ENCODE measurements at places on chromosomes 7 and 10. TPM values are rescaled to one million over a fixed set of nuclear protein-coding genes. Genes with fewer than 3 reads are reported as not detected.

The SCART1 gene
- total RNA-seq: 2.9 TPM

The TLX1 gene
- total RNA-seq: not detected

- no peak for DNase-seq
Observed at GRCh38 chr7:84549409-84549808, 354.8 kb upstream of the SEMA3A start.

DNA sequence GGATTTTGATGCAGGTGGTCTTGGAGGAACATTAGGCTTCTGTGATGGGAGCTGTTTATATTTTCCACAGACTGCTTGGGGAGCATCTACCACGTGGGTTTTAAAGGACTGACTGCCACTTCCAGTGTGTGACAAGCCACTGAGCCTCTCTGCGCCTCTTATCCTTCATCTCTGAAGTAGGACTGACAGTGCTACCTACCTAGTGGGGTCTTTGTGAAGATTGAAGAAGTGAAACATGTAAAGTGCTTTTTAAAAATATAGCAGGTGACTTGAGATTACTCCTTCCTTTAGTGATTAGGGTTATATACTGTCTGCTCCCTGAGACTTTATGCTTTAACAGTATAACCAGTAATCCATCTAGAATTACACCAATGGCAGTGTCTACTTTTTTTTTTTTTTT, 29.9 kb downstream of the NKX2-3 start:
- no peak for DNase-seq

The CPVL gene
- not detected for total RNA-seq

The HOXA6 gene
- not detected for total RNA-seq

DNA sequence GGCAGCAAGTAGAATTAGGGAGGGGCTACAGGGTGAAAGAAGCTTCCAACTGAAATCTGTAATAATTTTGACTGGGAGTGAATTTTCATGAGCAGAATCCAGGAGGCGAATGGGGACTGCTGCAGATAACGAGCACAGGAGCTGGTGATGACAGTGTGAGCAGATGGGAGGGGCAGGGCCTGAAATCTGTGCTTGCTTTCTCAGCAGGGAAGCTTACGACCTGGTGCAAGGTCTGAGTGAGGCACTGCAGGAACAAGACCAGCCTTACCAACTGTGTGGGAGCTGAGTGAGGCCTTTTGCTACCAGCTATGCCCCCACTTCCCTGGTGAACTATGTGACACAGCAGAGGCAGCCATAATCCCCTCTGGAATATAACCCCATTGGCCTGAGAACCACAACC, 109.8 kb downstream of the HPSE2 start:
- DNase-seq: no peak

DNA sequence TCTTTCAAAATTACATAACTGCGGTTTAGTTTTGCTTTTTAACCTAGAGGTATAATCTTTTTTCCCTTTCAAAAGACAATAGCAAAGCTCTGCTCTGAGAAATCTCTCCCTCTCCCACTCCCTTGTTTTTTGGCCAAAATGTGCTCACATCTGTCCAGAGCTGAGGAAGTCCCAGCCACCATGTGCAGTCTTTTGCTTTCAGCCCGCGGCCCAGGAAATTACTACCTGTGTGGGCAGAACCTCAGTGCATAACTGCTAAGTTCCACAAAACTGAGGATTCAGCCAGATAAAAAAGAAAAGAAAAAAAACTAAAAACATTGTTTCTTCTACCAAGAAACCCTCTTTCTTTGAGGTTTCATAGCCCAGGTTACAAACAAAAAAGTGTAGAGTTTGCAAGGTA, 115.0 kb upstream of the HGF start:
- no peak for DNase-seq

GRCh38 chr7:142334236-142334635, 76.4 kb upstream of the PRSS58 start:
- no peak for DNase-seq

GRCh38 chr7:115008465-115009114, 86.7 kb downstream of the MDFIC start:
- DNase-seq: peak; percentile 20

The PRF1 gene
- total RNA-seq: 113 TPM

- DNase-seq: peak; percentile 50
Observed at GRCh38 chr10:6601246-6601805, 21.2 kb upstream of the PRKCQ start.

The SNCG gene
- not detected for total RNA-seq

DNA sequence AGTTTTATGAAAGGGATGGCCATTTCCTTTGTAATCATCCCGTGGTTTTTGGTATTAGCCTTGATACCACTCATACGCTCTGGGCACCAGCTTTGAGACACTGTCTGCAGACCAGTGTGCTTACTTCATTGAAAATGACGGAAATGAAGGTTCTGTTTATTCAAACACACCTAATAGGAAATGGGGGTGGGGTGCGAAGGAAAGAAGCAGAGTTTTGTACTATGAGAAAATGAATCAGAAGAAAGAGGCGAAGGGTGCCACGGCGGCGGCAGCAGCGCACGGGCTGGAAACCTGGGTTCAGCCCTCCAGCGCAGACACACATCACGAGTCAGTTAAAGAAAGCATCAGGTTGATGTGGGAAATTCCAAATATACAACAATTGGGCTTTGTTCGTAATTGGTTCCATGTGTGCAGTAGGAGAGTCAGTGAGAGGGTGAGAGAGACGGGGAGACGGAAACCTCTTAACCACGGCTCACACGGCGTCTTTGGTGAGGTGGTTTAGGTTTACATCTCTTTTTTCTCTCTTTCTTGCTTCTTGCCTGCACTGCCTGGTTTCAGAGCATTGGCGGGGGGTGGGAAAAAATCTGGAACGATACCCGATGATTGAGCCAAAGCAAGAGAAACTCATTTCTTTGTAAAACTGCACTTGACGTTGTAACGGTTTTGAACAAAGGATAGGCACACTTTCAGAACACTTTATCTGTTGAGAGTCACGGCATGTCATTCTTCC, 321.2 kb downstream of the FRMD4A start:
- peak; percentile 83 for DNase-seq

- no peak for DNase-seq
Observed at GRCh38 chr10:44477046-44477425, 92.1 kb upstream of the CXCL12 start.

- DNase-seq: no peak
Observed at GRCh38 chr7:31309407-31309806, 31.1 kb downstream of the NEUROD6 start.

DNA sequence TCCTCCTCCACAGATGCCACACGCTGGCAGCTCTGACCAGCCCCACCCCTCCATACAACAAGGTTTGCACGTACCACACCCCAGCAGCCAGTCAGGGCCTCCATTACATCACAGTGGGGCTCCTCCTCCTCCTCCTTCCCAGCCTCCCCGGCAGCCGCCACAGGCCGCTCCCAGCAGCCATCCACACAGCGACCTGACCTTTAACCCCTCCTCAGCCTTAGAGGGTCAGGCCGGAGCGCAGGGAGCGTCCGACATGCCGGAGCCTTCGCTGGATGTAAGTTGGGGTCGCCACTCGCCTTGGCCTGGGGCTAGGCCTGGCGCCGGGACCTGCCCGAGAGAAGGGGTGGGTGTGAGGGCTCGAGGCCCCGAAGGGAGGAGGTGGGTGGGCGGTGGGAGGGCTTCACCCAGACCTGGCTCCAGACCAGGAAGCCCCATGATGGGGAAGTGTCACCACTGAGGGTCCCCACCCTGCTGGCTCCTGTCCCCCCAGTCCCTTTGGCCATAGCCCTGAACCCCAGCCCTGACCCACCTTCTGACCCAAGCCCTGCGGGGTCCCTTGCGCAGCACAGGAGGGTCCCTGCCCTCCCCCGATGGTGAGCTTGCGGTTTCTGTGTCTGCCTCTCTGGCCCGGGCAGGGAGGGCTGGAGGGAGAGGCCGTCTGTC, 36.2 kb upstream of the PPIF start:
- DNase-seq: no peak
